ENCODE measurements at places on chromosomes 2 and 18. TPM values are rescaled to one million over a fixed set of nuclear protein-coding genes. Genes with fewer than 3 reads are reported as not detected.

The C2orf66 gene
- not detected for total RNA-seq

The MOGAT1 gene
- 0.22 TPM for total RNA-seq

GRCh38 chr18:60649107-60649506 lies 276.5 kb upstream of the MC4R start:
- DNase-seq: no peak

The CRYGC gene
- total RNA-seq: not detected

The SP9 gene
- total RNA-seq: 0.69 TPM

The CASP10 gene
- 2.6 TPM for total RNA-seq

The SPP2 gene
- total RNA-seq: not detected

The OTOF gene
- 0.10 TPM for total RNA-seq

The C2orf68 gene
- total RNA-seq: 21.8 TPM

- DNase-seq: no peak
Measured at GRCh38 chr18:31876707-31877106, 66.2 kb downstream of the TRAPPC8 start.

- no peak for DNase-seq
Measured at GRCh38 chr2:207561386-207562080, 31.8 kb downstream of the CREB1 start.

- DNase-seq: no peak
Measured at GRCh38 chr18:77068321-77069312, 64.0 kb downstream of the MBP start.

GRCh38 chr2:168255866-168256265 lies 8.5 kb upstream of the STK39 start:
- DNase-seq: no peak

The PHLPP1 gene
- total RNA-seq: 14.7 TPM

The ASXL2 gene
- 29.2 TPM for total RNA-seq

DNA sequence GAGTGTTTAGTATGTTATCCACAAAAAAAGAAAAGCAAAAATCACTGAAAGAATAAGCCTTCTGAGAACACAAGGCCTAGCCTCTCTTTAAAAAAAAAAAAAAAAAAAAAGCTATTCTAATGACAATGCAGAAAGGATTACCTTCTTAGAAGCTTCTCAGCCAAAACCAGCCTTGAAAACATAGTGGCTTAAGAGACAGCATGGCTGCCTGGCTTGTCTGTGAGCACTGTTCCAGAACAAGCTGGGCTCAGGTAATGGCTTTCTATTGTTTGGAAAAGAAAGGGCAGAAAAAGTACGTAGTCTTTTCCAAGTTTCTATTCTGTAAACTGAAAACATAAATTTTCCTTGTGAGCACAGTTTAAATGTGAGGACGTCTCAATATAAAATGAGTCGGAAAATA lies 119.5 kb downstream of the MAP3K20 start:
- no peak for DNase-seq

GRCh38 chr2:184558713-184559464 lies 39.4 kb upstream of the ZNF804A start:
- no peak for DNase-seq

The C2orf80 gene
- total RNA-seq: not detected

The LYPD6 gene
- 3.0 TPM for total RNA-seq

- DNase-seq: no peak
Measured at GRCh38 chr2:177270531-177270930, 6.0 kb upstream of the NFE2L2 start.

DNA sequence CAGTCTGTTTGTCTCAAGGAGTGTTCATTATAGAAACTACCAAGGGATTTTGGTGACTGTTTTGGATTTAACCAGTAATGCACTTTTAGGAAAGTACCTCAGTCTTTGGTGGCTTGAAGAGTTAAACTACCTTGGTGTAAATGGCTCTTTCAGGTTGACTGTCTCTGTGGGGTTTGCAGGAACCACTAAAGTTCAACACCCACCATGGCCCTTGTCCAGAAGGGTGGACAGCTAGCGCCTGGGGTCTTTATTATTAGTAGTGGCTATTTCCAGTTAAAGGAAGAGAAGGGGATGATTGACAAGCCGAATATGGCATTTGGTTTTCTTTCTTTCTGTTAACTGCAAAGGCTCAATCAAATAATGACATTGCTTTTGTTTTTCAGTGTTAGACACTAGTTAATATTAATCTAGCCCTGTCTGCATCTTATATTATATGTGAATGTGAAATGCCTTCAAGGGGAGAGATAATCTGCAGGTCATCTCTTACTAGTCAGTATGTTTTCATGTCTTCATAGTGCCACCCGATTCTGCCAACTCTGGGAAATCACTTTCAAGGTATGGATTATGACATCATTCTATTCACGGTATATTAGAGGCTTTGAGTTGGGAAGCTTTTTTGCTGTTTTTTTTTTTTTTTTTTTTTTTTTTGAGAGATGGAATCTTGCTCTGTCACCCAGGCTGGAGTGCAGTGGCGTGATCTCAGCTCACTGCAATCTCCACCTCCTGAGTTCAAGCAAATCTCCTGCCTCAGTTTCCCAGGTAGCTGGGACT lies 56.4 kb downstream of the MAP4K4 start:
- DNase-seq: no peak

DNA sequence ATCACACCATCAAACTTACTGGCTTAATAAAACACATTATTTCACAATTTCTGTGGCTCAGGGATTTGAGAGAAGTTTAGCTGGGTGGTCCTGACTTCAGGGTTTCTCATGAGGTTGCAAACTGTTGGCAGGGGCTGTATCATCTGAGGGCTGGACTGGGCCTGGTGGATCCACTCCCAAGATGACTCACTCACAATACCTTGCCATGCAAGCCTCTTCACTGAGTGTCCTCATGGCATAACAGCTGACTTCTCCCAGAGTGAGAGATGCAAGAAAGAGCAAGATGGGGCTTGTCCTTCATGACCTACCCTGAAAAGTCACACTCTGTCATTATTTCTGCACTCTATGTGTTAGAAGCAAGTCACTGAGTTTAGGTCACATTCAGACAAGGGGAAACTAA lies 73.8 kb downstream of the AQP4 start:
- DNase-seq: no peak

DNA sequence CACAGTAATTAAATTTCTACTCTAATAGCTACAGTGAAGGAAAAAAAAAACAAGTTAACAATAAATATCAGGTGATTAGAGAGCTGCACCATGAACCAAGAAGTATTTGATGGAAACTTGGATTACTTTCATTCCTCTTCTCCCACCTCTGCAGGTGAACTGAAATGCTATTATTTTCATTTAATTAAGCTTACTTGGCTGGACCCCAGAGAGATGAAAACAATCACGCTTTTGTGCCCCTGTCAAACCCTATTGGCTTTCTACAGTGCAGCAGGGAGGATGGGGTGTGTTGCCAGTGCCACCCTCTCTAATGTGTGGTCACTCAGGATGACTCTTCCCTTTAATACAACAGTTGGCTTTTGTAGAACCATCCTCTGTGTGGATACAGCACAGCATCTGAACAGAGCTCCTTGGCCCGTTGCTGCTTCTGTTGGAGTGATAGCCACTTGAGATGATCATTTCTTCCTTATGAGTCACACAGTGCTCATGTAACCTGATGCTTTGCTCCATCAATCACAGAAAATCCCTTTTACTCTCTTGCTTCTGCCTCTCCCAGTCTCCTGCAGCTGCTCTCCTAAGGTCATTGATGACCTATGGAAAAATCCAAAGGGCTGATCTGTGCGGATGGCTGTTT lies 5.5 kb upstream of the ARL4C start:
- peak; percentile 66 for DNase-seq

DNA sequence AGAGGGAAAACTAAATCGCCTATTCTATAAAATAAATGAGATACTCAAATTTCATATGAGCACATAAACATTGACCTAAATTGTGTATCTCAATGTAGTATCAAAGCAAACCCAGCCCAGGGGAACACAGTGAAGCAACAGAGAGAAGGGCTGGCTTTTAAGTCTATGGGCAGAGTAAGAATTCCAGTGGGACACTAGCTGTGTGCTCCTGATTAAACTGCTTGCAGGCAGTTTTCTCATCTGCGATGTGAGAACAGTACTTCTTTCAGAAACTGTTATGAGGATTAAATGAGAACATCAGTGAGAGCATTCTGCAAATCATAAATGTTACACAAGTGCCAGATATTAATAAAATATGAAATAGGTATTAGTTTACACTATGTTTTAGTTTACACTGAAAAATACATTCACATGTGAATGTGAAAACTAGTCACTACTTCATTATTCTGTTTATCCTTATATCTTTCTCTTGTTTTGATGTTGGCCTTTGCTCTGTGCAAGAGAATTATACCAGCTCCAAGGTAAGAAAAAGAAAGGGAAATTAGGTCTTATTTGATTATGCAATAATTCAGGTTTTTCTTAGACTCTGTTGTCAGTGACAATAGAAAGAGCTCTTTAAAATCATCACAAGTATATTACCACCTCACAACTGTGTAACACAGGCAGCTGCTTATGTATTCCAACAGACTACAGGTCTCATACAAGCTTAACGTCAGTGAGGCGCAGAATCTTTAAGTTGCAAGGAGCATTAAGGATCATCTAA lies 47.5 kb downstream of the GAREM1 start:
- no peak for DNase-seq

The SLC14A1 gene
- total RNA-seq: not detected

GRCh38 chr2:7004636-7005035 lies 87.4 kb downstream of the RNF144A start:
- DNase-seq: no peak

- no peak for DNase-seq
Measured at GRCh38 chr18:32730620-32731091, 42.2 kb downstream of the KLHL14 start.

The SH3BP4 gene
- 32.9 TPM for total RNA-seq

DNA sequence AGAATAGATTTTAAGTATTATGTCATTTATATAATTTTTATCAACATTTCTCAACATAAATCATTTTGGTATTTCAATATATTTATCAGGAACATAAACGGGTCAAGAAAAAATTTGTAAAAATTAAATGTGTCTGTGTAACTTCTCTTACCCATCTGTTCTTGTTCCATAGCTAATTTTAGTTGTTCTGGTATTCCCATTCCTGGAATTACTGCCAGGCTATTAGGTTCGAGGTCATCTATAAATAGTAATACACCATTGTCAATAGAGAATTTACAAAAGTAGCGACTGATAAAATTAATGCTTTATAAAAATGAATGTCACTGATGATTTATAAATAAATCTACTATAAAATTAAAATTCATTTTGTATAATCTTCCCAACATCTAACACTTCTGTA lies 21.5 kb downstream of the SFT2D3 start:
- DNase-seq: no peak

The ECEL1 gene
- not detected for total RNA-seq

The KCNK3 gene
- 0.71 TPM for total RNA-seq

- DNase-seq: no peak
Measured at GRCh38 chr2:120440521-120441350, 94.8 kb downstream of the INHBB start.

DNA sequence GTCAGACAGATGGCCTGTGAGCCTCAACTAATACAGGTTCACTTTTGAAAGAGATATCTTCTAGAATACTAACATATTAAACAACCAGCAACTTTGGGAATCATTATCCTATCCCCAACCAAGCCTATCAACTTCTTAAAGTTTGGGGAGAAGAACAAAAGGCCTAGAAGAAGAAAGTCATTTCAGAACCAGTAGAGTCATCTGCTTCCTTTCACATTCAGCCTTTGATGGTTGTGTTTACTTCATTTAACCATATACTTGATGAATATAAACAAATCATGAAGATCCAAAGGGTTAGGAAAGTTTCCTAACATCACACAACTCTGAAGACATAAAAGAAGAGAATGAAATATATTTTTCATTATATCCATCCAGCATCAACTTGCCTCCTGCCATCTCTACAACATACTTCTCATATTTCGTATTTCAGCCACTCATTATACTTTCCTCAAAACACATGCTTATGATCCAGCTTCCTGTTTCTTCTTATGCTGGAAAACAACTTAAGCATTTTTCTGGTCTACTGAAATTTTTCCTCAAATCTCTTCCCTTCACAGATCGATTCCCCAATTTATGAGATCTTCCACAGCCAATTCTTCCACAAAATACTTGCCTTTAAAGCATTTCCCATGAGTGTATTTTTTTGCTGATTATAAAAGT lies 114.3 kb downstream of the CACNB4 start:
- no peak for DNase-seq

The KCNG2 gene
- total RNA-seq: not detected

DNA sequence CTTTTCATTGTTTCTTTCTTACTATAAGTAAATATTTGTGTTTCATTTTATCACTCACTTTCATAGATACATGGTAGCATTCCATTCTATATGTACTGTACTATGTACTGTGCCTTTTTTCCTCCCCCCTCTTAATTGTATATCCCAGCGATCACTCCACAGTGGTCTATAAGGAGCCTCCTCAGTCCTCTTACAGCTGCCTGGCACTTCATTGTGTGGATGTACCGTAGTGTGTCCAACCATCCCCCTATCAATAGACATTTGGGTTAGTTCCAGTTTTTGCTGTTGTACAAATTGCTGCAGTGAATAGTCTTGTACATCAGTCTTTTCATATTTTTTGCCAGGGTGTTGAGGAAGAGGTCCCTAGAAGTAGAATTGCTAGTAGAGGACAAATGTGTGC lies 21.4 kb upstream of the DRC1 start:
- DNase-seq: no peak

DNA sequence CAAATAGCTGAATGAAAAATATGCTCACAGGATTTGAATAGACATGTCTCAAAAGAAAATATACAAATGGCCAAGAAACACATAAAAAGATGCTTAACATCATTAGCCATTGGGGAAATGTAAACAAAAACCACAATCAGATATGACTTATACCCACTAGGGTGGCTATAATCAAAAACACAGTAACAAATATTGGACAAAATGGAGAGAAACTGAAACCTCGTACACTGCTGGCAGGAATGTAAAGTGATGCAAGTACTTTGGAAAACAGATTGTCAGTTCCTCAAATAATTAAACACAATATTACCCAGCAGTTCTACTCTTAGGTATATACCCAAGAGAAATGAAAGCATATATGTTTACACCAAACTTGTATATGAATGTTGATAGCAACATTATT lies 213.0 kb downstream of the PHLPP1 start:
- DNase-seq: no peak

GRCh38 chr2:203578759-203579643 lies 43.9 kb upstream of the RAPH1 start:
- peak; percentile 93 for DNase-seq

DNA sequence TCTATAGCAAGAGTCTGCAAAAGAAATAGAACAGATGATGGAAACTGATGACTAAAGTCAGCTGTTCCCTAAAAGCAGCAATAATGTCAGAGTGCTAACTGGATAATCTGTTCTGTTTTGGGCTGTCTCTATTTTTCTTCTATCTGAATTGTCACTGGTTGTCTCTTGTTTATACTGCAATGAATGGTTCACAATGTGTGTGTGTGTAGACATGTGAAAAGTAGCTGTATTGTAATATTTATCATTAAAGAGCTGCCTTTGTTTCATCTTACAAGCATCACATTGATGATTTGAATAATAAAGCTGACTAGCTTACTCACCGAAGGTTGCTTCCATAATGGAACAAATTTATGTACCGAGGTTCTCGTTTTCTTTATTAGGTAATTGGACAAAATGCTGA lies 456.0 kb upstream of the ZEB2 start:
- no peak for DNase-seq

GRCh38 chr2:202790676-202791075 lies 80.9 kb downstream of the ICA1L start:
- DNase-seq: no peak

Data from HCT116 (cell line).